ENCODE measurements at places on chromosomes 7 and 10.

DNA sequence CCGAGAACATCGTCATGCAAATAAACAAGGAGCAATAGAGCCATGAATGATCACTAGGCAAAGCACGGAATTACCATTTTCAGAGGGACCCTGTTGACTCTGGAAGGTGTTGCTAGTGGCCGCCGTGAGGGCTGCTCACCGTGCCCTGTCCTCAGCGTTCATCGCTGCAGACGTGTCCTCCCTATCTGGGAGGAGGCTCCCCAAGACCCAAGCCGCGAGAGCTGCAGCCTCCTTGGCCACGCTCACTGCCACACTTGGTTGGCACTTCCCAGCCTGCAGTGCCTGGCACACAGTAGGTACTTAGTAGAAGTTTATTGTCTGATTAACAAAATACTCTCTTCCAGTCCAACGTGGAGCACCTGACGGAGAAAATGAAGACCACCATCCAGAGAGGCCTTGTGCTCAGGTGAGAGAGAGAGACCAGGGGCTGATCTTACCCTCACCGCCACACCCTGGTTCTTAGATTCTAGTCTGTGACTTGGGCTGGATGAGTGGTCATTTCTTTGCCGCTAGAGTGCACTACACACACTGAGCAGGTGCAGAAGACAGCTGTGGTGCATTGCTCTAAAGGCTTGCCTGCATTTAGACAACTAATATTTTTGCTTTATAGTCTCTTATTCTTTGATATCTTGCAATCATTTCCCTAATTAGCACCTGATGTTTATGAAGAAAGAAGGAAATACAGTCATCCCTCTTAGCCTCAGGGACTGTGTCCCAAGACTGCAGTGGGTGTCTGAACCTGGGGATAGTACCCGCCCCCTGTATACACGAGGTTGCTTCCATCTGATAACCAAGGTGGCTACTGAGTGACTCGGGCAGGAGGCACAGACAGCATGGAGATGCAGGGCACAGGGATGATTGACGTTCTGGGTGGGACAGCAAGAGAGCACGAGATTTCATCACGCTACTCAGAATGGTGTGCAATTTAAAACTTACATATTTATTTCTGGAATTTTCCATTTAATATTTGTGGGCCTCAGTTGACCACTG lies 40.3 kb downstream of the PITRM1 start:
- DNase-seq: no peak

DNA sequence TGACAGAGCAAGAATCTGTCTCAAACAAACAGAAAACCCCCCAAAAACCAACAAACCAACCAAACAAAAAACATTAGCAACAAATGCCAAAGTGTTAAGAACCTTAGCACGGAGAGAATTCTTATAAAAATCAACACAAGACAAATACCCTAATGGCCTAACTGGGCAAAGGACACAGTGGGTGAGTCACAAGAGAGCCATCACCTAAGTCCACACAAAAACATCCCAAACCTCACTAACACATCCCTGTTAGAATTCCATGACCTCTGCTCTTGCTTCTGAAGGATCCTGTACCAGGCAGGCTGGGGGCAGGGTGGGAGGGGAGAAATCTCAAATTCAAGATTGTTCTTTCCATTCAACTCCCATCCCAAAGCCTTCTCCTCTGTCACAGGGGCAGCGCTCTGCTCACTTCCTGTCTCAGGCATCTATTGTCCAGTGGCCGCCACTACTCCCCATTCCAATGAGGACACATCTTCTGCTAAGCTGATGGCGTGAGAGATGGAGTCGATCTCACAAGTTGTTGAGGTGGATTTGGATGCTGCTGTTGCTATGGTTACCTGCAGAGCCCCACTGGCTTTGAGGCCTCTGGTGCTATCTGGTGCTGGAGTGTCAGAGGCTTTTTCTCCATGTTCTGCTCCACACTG lies 9.2 kb downstream of the IL15RA start:
- DNase-seq: no peak

DNA sequence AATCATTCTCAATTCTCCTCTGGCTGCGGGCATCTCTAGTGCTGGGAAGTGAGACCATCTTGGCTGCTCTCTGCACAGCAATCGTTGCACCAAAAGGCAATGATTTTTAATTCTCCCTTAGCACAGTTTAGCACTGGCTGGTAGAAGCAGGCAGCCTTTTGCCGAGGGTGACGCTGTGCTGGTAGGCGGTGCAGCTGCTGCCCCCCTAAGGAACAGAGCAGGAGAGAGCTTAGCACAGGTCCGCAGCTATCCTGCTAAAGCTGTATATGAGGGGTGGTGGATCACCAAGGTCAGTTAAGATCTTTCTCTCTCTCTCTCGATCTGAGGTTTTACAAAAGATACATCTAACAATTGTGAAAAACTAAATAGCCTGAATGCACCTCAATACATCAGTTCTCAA lies 390.1 kb downstream of the GATA3 start:
- no peak for DNase-seq

DNA sequence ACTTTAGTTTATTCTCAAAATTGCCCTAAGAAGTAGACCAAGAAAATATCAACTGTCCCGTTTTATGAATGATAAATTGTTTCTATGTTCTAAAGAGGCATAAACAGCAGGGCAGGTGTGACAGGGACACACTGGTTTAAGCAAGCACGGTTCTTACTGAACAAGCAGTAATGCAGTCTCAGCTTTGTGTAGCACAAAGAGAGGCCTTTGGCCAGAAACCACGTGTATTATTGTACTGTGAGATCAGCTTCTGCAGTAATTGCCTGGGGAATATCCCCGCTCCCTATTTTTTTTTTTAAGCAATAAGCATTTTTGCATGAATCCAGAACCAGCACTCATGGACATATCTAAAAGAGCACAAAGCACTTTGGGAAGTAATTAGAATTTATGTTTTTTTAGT lies 255.4 kb downstream of the WDR11 start:
- peak; percentile 24 for DNase-seq

- DNase-seq: no peak
Observed at GRCh38 chr10:127449490-127449889, 99.6 kb upstream of the NPS start.

GRCh38 chr7:107638594-107638993 lies 22.0 kb upstream of the SLC26A4 start:
- DNase-seq: peak; percentile 11

- DNase-seq: no peak
Observed at GRCh38 chr7:150451833-150452461, 1.5 kb downstream of the GIMAP8 start.

GRCh38 chr10:132588301-132589013 lies 50.9 kb downstream of the INPP5A start:
- no peak for DNase-seq

- DNase-seq: no peak
Observed at GRCh38 chr10:78645169-78645686, 423.5 kb upstream of the ZMIZ1 start.
